ENCODE measurements at places on chromosomes 1 and 21.

- DNase-seq, result no peak
These were observed 143.6 kb downstream of the VAV3 start for GRCh38 chr1:107821340-107821739.

- DNase-seq, result peak; percentile 26
These were observed 2.0 kb downstream of the RPRD2 start for GRCh38 chr1:150365941-150366340.

DNA sequence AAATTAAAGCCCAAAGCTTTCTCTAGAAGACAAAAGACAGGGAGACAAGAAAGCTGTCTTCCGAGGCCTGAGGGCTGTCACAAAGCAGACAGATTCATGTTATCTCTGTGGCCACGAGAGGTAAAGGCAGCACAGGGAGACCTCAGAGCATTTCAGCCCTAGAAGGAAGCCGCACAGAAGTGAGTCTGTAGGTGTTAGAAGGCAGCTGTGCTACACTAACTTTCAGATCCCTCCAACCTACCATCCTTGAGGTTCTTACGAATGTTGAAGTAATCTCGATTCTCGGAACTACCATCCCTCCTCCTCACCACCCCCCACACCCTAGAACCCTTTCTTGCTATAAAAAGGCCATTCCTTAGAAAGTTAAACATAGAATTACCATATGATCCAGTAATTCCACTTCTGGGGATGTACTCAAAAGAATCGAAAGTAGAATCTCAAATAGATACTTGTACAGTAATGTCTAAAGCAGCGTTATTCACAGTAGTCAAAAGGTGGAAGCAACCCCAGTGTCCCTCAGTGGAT, 21.5 kb upstream of the LYST start:
- no peak for DNase-seq

- DNase-seq, result peak; percentile 50
These were observed 114.3 kb upstream of the ZNF678 start for GRCh38 chr1:227449051-227449450.

DNA sequence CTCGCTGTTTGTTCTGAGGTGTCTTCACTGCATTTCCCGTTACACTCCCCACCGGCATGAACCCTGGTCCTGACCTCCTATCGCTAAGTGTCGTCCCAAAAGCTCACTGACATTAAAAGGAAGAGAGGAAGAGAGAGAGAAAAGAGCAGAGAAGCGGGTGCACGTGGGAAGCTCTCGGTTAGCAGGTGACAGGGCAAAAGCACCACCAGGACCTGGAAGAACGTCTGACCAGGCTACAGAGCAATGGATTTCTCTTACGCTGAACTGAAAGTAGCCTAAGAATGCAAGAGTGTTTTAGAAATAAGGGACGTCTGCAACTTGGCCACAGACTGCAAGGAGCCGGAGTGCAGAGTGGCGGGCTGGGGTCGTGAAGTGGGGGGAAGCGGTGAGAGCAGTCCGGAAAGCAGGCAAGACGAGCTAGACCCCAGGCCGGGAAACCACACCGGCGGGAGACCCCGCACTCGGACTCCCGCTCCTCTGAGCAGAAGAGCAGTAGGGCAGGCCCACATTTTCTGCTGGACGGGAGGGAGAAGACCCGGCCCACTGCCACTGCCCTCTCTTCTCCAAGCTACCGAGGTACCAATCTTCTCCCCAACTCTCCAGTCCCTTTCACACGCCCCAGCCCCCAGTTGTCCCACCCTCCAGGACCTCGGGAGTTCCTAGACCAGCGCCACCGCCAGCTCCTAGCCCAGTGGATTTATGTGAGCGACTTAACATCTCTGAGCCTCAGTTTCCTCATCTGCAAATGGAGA, 8.3 kb upstream of the MPZL1 start:
- DNase-seq, result no peak

GRCh38 chr1:120133228-120133927, 42.9 kb downstream of the SEC22B start:
- no peak for DNase-seq

GRCh38 chr1:109040989-109041620, 797 bp downstream of the WDR47 start:
- peak; percentile 26 for DNase-seq

DNA sequence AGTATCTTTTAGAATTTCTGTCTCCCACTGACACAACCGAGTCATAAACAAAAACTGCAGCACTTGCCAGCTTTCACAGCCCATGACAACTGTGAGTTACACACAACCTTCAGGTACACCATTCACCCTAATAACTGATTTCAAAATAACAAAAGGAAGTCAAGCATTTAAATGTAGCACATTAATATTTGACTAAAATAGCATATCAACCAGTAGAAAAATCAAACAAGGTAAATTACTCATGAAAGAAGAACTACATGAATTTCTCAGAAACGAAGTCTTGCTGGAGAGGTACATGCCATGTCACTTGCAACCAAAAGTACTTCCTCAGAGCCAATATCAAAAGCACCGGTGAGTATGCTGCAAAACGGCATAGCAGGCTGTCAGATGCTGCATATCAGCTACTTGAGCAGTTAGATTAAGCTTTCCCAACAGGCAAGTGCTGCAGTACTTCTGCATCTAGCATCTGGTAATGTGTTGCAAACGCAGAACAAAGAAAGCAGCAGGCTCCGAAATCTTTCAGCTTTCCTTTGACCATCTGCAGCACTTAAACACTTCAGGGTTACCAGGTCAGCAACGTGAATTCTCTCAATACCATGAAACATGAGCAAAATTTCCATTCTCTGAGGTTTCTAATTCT, 223.2 kb downstream of the SMYD3 start:
- DNase-seq, result no peak

Data from kidney capillary endothelial cell (primary cell).